ENCODE measurements at places on chromosomes 7 and 10.

GRCh38 chr10:53325066-53325465 is 552.5 kb upstream of the MBL2 start:
- DNase-seq, result no peak

DNA sequence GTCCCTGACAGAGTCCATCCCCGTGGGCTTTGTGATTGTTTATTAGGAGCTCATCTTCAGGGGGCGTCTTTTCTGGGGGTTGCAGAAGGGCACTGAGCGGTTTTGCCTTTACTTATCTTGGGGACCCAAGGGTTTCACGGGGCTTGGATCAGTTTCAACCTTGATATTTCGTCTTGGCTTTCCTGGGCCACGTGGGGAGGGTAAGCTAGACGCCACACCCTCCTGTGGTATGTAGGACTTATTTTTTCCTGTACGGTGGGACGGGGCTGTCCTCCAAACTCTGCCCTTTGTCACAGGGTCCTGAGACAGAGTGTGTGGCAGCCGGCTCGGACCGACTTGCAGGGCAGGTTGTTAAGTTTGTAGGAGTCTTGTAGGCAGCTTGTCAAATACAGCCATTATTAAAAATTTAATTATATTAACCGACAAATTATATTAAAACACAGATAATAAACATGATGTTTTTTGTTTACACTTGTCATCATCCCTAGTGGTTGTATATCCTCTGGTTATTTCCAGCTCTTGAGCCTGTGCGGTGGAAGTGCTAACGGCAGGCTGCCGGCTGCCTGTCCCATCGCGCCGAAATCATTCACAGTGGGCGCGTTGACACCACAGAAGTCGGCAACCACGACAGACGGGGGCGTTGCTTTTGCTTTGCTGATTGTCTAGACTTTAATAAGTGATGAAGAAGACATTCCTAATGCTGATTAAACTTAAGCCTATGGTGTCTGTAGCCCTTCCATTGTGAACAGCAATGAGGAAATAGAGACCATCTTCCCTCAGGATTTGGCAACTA is 193.2 kb downstream of the DNAJB6 start:
- DNase-seq, result no peak

DNA sequence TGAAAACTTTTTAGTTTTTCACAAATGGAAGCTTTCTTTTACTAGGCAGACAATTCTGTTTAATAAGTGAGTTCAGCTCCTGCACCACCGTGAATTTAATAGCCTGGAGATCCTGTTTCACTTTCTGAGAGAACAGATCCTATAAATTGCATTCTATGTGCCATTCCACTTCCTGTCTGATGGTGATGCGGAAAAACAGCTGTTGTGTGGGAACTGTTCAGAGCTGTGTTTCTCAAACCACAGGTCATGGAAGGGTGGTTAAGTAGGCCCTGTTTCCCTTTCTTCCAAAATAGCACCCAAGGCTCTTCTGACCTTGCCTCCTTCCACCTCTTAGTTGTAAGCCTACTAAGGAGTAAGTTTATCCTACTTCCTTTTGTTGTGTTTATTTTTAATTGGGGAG is 97.2 kb upstream of the DKK1 start:
- DNase-seq, result no peak

GRCh38 chr7:24966802-24967201 is 13.2 kb downstream of the OSBPL3 start:
- no peak for DNase-seq

DNA sequence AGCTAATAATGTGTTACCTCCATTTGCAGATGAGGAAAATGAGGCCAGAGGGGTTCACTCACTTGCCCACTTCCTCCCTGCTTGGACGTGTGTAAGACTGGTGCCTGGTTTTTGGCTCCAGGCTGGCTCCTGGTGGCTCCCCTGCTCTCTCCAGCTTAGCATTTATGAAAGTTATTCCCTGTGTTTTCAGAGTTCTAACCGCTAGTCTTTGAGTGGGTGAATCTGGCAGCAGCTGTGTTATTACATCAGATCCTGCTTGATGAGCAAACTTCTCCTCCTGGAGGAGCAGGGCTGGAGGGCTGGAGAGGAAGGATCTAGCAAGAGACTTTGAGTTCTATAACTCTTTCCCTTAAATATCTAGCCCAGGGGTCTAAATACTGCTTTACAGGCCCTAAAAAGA is 80.9 kb upstream of the AGBL3 start:
- no peak for DNase-seq

DNA sequence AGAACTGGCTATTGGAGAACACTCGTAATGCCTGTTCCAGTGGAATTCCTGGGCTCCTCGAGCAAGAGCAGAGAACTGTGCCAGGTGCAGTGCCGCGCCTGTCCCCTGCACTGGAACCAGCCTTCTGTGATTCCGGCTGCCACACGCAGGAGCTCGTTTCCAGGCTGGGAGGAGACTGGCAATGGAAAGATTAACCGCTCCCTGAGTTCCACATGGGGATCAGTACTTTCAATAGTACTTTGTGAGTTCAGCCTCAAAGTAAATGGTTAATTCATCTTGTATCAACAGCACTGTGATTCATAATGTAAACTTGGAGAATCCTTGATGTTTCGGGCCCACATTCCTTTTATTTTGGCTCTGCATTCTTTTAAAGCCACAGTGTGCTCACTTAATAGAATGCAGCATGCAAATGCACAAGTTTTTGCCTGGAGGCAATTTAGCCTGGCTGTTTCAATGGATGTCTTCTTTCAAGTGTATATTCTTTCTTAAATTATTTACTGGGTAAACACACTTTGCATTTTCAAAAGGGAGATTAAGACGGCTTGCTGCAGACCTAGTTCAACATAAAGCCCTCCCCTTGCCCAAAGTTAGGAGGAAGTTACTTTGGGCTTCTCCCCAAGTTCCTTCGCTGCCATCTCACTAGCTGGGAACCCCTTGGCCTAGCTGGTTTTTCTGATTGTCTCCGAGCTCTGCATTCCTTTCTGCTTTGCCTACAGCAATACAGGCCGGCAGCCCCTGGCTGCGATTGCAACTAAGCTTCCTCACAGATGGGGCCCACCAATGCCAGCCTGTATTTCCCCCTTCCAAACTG is 138.1 kb upstream of the TCF7L2 start:
- DNase-seq, result no peak

GRCh38 chr7:40969641-40970040 is 733.2 kb downstream of the INHBA start:
- DNase-seq, result no peak

- DNase-seq, result no peak
Measured at GRCh38 chr7:5284304-5285281, 1.9 kb downstream of the SLC29A4 start.

DNA sequence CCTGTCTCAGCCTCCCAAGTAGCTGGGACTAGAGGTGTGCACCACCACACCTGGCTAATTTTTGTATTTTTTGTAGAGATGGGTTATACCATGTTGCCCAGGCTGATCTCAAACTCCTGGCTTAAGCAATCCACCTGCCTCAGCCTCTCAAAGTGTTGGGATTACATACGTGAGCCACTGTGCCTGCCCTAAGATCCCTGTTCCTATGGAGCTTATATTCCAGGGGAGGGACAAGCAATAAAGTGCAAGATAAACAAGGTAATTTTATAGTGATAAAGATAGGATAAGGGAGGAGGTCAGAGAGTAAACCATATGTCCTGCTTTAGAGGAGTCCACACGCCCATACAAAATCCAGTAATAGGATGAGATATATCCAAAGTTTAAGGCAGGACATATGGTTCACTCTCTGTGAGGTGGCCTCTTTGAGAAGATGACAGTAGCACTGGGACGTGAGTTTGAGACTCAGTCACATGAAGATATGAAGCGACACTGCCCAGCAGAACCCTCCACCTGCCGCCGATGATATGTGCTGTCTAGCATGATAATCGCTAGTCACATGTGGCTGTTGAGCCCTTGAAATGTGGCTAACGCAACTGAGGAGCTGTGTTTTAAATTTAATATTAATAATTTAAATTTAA is 113.5 kb upstream of the PDCD4 start:
- DNase-seq, result no peak

GRCh38 chr10:124010024-124010423 is 83.4 kb downstream of the CHST15 start:
- no peak for DNase-seq

- DNase-seq, result no peak
Measured at GRCh38 chr10:103885617-103886016, 30.2 kb upstream of the SH3PXD2A start.

GRCh38 chr7:30175636-30176147 is 40.9 kb downstream of the MTURN start:
- DNase-seq, result no peak

- no peak for DNase-seq
Measured at GRCh38 chr10:93299195-93299594, 182.9 kb downstream of the MYOF start.

- no peak for DNase-seq
Measured at GRCh38 chr7:14570750-14571607, 331.6 kb downstream of the DGKB start.

GRCh38 chr10:576130-576465 is 113.4 kb downstream of the DIP2C start:
- no peak for DNase-seq

DNA sequence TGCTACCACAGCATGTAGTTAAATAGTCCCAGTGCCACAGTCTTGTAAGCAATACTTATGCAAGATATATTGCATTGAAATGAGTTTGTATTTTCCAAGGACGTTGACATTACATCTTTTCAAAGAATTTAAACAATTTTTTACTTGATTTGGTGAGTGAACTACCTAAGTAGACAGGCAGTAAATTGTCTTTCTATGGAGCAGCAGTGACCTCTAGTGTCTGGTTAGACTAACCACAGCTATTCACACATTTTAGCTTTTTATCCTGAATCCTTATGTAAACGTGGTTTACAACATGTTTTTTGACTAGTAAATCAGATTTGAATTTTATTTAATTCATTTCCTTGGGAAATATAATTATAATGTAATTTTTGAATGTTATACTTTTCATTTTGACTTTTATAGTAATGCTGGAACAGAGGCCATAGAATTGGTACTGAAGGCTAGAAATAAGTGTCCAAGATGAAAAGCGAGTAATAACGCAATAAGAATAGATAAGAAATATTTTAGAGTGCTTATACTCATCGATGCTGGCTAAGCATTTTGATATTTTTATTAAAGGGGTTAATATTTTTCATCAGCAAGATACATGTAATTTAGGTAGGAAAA is 5.6 kb downstream of the LRRTM3 start:
- no peak for DNase-seq

GRCh38 chr7:38830826-38831225 is 78.2 kb downstream of the VPS41 start:
- DNase-seq, result no peak

DNA sequence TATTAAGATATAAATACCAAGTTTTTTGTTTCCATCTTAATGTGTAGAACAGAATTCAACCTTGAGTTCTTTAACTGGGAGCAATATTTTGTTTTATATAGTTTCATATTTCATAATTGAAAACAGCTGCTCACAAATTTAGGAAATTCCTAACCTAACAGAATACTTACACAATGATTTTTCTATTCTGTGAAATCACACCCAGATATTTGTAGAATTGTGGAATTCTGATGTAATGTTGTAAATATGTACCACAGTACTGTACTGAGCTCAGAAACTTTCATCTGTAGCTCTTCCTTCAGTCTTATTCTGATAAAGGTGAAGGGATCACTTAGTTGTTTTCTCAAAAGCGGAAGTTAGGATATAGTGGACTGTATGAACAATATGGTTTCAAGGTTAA is 143.4 kb upstream of the GLI3 start:
- no peak for DNase-seq

GRCh38 chr7:16754856-16755317 is 1.3 kb downstream of the TSPAN13 start:
- DNase-seq, result no peak

DNA sequence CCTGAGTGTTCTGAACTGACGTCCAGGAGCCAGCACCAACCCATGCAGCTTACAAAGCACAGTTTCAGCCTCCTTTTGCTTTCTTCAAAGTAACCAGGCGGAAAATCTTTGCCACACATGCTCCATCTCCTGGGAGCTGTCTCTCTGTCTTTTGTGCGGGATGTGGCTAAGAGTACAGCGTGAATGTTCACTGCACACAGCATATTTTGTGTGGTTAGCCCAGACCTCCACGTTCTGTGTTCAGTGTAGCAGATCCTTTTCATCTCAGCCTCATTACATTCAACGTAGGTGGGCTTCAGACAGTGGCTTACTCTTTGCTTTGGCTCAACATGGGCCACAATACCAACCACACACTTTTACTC is 200.8 kb downstream of the TNS3 start:
- no peak for DNase-seq

DNA sequence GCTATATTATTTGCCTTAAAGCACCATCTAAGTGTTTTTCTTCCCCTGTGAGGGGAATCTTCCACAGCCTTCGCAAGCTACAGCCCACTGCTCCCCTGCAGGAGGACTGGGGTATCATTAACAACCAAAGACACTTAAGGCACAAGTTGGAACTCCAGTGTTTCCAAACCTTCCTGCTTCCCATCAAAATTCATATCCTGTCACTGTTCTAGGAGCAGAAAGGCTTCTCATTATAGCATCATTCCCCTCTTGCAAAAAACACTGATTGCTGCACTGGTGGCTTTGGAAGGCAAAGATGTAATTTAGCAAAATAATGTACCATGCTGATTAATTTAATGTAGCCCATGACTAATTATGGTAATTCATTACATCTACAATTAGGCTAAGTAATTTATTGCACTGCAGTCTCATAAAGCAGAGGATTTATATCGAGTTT is 207.2 kb downstream of the SKAP2 start:
- DNase-seq, result no peak

- DNase-seq, result no peak
Measured at GRCh38 chr7:109549471-109550193, 980.0 kb downstream of the DNAJB9 start.

GRCh38 chr10:133372507-133372906 is 647 bp downstream of the ECHS1 start:
- no peak for DNase-seq

DNA sequence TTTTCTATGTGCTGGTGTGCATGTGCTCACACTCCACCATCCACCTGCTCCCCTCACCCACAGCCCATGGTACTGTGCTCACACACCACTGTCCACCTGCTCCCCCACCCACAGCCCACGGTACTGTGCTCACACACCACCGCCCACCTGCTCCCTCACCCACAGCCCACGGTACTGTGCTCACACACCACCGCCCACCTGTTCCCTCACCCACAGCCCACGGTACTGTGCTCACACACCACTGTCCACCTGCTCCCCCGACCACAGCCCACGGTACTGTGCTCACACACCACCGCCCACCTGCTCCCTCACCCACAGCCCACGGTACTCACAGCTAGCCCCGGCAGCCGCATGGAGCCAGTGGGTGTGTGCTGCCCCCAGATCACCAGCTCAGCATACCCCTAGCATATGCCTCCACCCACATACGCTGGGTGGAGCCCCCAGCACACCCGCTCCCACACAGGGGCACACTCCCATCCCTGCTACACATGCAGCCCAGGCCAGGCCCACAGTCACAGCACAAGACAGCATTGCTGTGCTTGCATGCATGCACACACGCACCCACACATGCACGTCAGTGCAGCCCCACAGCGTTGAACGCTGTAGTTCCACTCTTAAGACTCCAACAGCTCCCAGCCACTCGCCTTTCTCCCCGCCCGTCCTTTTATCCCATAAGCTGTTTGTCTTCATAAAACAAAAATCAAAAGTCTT is 62.0 kb downstream of the PAX2 start:
- no peak for DNase-seq
